Fibroblast of gingiva (primary cell): ENCODE measurements at places on chromosomes 3 and 15.

DNA sequence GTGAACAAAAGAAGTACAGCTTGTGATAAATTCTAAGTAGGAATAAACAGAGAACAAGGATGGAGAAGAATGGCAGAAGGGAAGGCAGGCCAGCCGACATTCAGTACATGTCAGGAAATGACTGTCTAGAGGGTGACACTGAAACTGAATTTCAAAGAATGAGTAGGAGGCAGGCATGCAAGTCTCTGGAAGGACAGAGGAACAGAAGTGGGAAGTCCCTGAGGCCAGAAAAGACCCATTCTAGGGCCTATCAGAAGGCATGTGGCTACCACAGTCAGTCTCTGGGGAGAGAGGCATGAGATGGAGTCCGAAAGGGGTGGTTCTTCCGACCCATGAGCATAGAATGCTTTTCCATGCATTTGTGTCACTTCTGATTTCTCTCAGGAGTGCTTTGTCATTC lies 243.5 kb upstream of the UBE2E2 start:
- DNase-seq = no peak

- no peak for DNase-seq
These were observed 617.1 kb downstream of the SQOR start for GRCh38 chr15:46251903-46252302.

- no peak for DNase-seq
These were observed 51.6 kb upstream of the CPOX start for GRCh38 chr3:98645039-98645438.

DNA sequence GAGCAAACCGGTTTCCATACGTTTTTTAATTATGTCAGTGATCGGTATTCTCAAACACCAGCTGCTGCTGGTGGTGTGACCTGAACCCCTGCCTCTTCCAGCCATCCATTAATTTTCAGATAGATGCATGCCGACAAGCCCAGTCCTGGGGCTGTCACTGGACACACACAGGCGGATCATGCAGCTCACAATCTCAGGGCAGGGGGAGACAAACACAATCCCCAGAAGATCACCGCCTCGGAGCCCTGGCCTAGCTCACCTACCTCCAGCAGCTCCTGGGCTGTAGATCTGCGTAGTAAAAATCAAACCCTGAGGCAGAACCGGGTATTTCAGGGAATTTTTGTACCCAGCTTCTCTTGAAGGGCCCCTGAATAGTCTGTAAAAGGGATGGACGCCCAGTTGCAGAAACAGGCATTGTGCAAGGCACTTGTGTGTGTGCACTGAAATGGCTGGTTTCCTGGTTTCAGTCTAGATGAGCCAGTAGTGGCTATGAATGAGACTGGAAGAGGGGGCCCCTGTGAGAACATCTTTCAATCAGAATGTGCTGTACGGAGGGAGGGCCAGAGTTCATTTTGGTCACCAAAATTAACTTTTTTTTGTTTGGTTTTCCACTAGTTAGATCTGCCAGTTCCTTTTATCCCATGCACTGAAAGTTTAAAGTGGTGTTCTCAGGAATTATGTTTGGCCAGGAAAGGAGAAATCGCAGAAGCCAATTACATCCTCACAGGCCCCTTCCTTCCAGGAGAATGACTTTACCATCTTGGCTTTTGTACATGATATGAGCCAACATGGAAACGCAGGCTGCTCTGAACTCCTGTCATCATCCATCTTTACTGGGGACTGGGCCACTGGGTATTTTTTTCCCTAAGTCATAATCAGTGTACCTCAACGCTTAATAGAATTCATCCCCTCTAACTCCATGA lies 55.0 kb upstream of the RPL32 start:
- DNase-seq = peak; percentile 26
